ENCODE measurements at places on chromosomes 2 and 18.

DNA sequence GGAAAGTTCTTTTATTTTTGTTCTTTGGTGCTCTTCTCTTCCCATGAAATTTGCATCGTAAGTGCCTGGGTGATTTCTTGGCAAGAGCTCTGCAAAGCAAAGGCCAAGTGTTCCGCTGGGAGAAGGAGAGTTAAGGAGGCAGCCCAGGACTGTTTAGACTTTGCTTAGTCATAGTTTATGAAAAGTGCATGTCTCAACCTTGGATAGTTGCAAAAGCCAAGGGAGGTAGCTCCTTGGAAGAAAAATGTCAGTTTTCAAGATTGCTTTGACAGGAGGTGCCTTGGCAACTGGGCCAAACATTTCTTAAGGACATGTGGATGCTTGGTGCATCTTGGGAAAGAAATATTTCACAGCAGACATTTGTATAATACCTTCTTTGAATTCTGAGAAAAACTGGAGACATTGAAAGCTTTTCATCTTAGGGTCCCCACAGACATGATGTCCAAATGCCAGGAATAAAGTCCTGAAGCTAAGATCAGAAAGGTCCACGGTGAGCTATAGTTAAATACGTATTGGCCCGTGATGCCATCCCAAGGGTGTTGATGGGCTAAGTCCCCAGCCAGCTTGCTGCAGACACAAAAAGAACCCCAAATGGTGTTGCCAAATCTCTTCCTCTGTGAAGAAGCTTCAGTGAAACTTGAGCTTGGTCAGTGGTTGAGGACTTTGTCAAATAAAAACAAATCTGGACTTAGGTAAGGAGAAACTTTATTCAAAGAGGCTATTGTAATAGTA lies 96.3 kb upstream of the THUMPD2 start:
- DNase-seq, result no peak

GRCh38 chr18:23552505-23552904 lies 33.8 kb downstream of the NPC1 start:
- DNase-seq, result no peak

- no peak for DNase-seq
Measured at GRCh38 chr2:199797431-199798403, 53.3 kb downstream of the FTCDNL1 start.

DNA sequence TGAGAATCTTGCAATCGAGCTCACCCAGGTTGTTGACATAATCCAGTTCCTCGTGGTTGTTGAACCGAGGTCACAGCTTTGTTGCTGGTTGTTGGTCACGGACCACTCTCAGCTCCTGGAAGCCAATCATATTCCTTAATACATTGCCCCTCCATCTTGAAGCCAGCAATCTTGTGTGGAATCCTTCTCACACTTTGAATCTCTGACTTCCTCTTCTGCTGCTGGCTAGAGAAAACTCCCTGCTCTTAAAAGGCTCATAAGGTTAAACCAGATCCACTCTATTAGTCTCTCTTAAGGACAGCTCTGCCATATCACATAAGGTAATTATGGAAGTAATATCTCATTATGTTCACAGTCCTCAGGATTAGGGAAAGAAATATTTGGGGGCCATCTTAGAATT lies 41.1 kb downstream of the SP140 start:
- no peak for DNase-seq

DNA sequence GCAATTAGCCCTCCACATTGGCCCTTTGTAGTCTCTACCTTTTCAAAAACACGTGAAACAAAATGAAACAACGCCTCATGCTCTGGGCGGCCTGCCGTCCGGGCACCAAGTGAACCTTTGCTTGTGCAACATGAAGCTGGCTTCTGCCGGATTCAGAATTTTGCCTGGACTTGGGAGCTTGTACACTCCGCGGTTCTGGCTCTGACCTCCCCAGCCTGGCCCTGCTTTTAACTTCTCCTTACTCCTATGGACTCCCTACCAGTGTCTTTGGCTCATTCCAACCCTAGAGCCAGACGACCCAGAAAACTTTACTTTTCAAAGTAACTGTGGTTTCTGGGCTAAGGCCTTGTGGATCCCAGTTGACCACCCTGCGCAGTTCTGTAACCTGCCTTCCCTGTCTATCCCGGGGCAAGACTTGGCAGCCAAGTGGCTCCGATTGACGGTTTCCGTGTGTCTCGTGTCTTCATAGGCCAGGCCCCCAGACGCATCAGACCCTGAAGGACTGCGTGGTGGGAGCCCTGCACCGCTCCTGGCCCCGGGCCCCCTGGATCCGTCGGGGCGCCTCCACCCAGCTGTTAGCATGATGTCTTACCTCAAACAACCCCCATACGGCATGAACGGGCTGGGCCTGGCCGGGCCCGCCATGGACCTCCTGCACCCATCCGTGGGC lies 1.9 kb downstream of the OTX1 start:
- DNase-seq, result no peak

DNA sequence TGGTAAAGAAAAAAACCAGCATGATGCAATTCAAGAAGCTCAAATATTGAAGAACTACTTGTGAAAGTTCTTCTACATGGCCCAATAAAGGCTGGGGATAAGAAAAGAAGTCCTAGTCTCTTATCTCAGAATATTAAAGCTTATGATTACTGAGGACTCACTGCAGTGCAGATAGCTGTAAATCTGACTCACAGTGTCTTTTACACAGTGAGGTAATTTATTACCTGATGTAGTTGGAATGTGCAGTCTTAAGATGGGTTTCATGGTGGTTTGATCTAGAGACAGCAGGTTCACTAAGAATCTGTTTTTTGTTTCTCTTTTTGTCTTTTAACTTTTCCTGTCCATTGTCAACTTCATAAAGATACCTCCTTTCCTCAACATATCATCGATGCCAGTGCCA lies 484.0 kb upstream of the MAP2 start:
- DNase-seq, result no peak

GRCh38 chr2:142841788-142842187 lies 35.7 kb upstream of the KYNU start:
- no peak for DNase-seq

DNA sequence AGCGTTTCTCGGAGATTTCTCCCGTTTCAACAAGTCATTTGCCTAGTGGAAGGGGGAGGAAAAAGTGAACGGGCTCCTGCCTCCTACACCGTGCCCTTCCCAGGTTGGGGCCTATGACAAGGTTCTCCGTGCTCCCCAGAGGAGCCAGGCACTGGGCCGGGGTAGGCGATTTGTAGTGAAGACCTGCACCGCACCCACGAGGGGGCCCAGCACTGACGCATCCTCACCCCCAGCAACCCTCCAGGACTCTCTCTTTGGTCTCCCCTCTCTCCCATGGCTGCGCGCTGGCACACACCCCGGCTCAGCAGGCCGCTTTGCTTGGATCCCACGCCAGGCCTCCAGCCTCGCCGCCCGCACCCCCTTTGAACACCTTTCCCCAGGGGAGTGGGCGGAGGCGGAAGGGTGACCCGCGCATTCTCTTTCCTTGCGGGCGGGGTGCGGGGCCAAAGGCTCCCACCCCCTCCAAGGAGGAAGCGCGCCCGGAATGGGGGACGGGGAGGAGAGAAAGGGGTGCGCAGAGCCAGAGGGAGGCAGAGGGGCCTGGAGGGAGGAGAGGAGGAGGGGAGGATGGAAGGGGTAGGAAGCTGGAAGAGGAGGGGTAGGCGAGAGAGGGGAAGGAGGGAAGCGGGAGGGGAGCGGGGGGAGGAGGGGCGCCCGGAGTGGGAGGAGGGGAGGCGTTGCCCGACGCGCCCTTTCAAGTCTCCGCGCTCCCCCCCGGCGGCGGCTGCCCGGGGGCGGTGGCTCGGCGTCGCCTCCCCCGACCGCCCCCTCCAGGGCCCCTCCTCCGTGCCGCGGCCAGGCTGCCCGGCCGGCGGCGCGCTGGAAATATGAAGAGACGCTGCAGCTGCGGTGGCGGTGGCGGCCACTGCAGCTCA lies at the start of gene APCDD1:
TSS of gene APCDD1 (plus strand) at position 830 of the 875 bp plus-strand sequence. CDS start 347 bp downstream, outside the sequence.
- DNase-seq, result no peak

DNA sequence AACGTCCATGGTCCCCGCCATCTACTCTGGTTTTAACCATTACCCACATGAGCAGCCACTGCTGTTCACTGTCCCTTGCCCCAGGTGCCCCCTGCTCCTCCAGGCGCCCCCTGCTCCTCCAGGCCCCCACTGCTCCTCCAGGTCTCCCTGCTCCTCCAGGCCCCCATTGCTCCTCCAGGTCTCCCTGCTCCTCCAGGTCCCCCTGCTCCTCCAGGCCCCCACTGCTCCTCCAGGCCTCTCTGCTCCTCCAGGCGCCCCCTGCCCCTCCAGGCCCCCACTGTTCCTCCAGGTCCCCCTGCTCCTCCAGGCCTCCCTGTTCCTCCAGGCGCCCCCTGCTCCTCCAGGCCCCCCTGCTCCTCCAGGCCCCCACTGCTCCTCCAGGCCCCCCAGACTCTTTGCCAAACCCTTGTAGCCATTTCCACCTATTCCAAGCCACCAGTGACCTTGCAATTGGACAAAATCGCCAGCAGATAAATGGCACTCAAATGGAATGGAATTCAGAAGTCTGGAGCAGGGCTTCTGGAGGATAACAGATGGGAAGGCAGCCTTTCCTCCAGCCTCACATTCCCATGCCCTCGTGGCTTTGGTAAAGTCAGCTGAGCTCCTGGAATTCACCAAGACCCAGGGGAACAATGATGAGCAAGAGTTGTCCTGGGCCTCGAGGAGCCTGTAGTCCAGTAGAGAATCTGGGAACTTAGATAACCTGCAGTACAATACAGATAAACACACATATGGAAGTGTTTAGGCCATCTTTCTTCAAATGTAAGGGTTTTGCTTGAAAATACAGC lies 13.3 kb upstream of the RPL31 start:
- DNase-seq, result no peak

DNA sequence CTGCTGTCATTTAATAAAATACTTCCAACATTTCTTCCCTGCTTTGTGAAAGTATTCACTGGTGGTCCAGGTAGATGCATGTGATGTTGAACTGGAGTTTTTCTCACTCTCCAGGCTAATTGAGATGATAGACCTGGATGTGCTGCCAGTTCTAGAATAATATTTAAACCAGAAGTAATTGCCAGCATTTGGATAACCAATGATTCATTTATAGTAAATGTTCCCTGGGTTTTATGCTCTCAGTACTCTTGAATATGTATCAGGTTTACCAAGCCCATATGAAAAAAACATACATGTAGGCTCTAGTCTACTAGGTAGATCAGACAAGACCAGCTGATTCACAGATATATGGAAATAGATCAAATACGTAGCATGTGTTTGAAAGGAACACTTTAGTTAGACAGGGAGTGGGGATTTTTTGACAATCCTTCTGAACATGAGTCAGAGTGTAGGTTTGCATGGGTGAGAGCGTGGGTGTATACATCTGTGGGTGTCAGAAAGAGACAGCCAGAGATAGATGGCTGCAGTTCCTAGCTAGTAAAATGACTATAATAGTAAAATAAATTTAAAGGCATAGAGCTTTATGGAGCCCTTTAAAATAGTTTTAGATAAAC lies 115.1 kb downstream of the NAB1 start:
- no peak for DNase-seq

DNA sequence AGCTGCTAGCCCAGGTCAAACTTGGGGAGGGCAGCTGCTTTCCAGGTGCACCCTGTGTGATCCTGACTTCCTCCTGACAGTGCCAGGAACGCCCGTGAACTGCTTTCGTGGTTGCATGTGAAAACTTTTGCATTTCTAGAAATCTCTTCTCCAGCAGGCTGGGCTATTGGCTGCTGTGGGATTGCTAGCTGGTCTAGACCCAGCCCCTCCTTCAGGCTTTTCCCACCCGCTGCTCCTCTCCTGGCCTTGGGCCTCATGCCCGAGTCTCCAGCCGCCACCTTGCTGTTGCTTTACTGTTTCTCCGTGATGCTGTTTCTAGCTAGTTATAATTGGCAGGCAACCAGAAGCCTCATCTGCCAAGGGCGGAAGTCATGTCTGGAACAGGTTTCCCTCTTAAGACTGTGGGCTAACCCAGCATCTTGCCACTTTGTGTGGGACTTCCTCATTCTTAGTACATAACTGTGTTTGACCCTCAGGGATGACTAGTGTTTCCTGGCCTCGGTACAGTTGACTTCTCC lies 27.0 kb upstream of the MGAT4A start:
- peak; percentile 47 for DNase-seq

DNA sequence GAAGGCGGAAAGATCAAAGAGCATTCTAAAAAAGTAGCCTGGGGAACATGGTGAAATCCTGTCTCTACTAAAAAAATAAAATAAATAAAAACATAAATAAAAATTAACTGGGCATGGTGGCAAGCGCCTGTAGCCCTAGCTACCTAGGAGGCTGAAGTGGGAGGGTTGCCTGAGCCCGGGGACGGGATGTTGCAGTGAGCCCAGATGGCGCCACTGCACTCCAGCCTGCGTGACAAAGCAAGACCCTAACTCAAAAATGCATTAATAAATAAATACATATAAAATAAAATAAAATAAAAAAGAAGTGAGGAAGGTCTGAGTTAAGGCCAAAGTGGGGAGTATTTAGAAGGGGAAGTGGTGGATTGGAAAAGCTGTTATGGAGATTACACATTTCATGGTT lies 1.3 kb upstream of the PSMD14 start:
- DNase-seq, result no peak

DNA sequence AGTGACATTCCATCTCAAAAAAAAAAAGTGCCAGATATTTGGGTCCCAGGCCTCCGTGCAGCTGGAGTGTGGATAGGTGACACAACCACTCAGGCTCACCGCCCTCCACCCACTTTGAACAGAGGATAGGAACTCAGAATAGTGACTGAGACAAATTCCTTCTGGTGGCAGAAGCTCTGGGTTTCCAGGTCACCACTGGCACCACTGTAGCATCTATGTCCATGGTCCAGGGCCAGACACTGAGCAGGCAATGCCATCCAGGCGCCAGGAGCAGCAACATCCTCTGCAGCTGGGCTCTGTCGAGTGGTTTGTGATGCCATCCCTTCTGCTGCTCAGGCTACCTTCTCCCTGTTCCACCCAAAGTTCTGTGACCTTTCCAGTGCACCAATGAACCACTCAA lies 81.5 kb upstream of the PTPRM start:
- DNase-seq, result no peak

- no peak for DNase-seq
Measured at GRCh38 chr2:208781166-208781565, 374.6 kb downstream of the PTH2R start.

GRCh38 chr2:205696331-205696926 lies 14.1 kb downstream of the NRP2 start:
- no peak for DNase-seq

GRCh38 chr18:49098386-49098785 lies 147.6 kb upstream of the SMAD7 start:
- no peak for DNase-seq

GRCh38 chr2:158573739-158574138 lies 117.0 kb downstream of the PKP4 start:
- no peak for DNase-seq

GRCh38 chr2:200244111-200244510 lies 62.4 kb upstream of the SPATS2L start:
- DNase-seq, result no peak

GRCh38 chr2:100902817-100903405 lies 83.0 kb downstream of the NPAS2 start:
- no peak for DNase-seq
